ENCODE measurements at places on chromosomes 6 and 20.

- no peak for DNase-seq
Observed at GRCh38 chr6:156760377-156760776, 16.8 kb upstream of the ARID1B start.

DNA sequence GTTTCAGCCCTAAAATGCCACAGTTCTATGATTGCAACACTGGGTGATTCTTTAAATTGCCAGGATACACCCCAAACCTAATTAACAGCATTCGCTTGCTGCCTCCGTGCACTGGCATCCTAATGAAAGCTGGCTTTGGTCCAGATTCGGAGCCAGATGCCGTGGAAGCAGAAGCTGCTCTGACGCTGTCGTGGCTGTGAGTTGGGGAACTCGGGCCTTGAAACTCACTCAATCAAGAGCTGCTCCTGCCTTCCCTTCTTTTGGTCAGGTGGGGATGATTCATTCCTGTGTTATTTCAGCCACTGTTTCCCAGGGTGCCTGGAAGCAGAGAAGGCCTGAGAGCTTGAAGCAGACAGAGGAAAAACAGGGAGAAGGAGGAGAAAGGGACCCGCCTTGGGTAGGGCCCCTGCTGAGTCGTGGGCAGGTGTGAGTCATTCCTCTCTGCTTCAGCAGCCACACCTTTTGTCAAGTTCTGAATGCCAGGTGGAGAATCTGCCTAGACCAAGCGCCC is 36.2 kb upstream of the DSP start:
- DNase-seq = peak; percentile 81

DNA sequence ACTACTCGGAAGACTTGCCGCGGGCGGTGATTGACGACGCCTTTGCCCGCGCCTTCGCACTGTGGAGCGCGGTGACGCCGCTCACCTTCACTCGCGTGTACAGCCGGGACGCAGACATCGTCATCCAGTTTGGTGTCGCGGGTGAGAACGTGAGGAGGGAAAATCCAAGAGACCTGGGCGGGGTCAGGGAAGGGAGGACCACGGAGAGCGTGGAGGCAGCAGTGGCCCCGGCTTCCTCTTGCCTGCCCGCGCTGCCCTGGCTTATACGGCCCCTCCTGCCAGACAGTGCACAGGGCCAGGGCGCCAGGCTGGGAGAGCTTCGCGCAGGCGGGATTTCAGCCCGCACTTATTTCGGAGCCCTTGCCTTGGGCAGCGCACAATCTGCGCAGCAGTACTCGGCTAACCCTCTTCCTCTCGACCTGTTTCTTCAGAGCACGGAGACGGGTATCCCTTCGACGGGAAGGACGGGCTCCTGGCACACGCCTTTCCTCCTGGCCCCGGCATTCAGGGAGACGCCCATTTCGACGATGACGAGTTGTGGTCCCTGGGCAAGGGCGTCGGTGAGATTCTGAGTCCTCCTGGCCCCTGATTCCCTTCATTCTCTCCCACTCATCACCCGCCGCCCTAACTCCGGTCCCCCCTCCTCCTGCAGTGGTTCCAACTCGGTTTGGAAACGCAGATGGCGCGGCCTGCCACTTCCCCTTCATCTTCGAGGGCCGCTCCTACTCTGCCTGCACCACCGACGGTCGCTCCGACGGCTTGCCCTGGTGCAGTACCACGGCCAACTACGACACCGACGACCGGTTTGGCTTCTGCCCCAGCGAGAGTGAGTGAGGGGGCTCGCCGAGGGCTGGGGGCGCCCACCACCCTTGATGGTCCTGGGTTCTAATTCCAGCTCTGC is 2.0 kb downstream of the MMP9 start:
- DNase-seq = no peak

DNA sequence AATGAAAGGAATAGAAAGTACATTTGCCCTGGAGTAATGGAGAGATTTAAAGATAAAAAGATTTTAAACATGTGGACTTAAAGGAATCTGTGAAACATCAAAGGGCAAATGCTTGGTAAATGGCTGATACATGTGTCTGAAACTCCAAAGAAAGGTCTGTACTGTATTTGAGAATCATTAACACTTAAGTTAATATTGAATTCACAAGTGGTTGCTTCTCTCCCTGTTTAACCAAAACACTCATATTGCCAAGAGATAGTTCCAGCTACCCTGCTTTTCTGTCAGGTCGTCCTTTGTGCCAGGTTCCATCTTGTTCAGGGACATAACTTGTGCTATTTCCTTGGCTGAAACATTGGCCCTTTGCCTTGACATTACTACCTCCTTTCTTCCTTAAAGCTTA is 171.3 kb upstream of the HS3ST5 start:
- no peak for DNase-seq

GRCh38 chr20:62952373-62952967 is at the start of gene SLC17A9:
SLC17A9 (plus strand) TSS chr20:62952709; CDS start chr20:62952831, 122 bp downstream.
- no peak for DNase-seq

GRCh38 chr20:41242352-41242751 is 75.2 kb downstream of the ZHX3 start:
- DNase-seq = no peak

GRCh38 chr20:19313342-19314069 is 101.1 kb downstream of the SLC24A3 start:
- DNase-seq = no peak

DNA sequence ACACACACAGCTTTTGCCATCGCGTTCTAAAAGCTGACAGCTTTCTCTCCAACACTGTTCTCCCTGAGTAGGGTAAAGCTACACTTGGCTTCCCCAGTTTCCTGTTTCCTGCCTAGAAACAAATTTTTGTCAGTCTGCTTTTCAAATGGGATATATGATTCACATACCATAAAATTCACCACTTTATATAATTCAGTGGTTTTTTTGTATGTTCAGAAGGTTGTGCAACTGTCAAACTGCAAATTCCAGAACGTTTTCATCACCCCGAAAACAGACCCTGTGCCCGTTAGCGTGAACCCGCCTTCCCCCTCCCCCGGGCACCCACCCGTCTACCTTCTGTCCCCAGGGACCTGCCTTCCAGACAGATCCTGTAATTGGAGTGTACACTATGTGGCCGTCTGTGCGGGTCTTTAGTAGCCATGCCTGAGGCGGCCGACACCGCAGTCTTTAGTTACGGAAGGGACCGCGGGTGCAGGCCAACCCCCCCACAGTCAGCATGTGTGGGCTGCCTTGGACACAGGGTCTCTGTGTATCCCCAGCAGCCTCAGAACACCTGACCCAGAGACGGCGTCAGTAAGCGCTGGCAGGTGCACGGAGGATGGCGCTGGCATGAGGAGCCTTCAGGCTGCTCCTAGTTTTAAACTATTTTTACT is 16.6 kb downstream of the HRH3 start:
- no peak for DNase-seq

DNA sequence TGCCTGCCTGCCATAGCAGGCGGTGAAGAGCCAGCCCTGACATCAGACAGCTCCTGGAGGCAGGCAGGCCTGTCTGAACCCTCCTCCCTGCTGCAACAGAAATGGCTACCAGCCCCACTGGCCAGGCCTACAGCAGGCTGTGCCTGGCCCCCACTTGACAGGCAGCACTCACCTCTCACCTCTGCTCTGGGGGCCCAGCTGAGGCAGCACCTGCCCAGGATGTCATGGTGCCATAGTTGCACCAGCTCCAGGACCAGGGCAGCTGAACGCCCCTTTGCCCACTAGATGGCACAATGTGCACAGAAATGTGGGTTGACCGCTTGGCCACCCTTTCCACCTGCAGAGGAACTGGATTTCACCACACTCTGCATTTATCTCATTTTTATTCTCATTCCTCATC is 30.6 kb downstream of the MRPL14 start:
- DNase-seq = peak; percentile 89
